Daoy (cell line): ENCODE measurements at places on chromosomes 7 and 10.

GRCh38 chr7:134905375-134905774 is 80.9 kb upstream of the AGBL3 start:
- peak; percentile 82 for DNase-seq

DNA sequence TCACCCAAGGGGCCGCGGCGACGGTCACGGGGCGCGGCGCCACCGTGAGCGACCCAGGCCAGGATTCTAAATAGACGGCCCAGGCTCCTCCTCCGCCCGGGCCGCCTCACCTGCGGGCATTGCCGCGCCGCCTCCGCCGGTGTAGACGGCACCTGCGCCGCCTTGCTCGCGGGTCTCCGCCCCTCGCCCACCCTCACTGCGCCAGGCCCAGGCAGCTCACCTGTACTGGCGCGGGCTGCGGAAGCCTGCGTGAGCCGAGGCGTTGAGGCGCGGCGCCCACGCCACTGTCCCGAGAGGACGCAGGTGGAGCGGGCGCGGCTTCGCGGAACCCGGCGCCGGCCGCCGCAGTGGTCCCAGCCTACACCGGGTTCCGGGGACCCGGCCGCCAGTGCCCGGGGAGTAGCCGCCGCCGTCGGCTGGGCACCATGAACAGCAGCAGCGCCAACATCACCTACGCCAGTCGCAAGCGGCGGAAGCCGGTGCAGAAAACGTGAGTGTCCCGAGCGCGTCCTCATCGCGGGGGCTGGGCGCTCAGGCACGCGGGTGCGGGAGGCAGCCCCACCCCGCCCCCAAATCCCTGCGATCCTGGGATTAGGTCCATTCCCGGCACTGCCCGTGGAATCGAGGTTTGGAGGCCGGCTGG is 509 bp downstream of the AHR start:
- peak; percentile 74 for DNase-seq

- DNase-seq, result no peak
Measured at GRCh38 chr7:152074673-152075072, 49.2 kb downstream of the GALNT11 start.

- DNase-seq, result no peak
Measured at GRCh38 chr7:138116892-138117291, 40.6 kb downstream of the AKR1D1 start.

DNA sequence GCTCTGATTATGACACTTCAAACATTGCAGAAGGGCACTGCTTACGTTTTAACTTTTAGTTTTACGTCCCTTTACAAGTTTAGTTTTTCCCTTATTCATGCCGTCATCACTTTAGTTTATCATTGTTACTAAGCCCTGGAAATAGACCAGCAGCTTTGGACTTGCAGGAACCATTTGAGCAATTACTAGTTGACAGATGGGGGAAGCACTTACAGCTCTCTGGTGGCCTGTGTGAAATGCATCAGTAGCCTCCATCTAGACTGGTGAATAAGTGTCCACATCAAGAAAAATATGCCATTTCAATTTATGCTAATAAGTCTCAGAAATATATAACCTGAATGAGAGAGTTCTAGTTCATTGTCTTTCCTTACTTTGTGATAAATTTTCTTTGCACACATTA is 194.9 kb upstream of the GRM3 start:
- no peak for DNase-seq

DNA sequence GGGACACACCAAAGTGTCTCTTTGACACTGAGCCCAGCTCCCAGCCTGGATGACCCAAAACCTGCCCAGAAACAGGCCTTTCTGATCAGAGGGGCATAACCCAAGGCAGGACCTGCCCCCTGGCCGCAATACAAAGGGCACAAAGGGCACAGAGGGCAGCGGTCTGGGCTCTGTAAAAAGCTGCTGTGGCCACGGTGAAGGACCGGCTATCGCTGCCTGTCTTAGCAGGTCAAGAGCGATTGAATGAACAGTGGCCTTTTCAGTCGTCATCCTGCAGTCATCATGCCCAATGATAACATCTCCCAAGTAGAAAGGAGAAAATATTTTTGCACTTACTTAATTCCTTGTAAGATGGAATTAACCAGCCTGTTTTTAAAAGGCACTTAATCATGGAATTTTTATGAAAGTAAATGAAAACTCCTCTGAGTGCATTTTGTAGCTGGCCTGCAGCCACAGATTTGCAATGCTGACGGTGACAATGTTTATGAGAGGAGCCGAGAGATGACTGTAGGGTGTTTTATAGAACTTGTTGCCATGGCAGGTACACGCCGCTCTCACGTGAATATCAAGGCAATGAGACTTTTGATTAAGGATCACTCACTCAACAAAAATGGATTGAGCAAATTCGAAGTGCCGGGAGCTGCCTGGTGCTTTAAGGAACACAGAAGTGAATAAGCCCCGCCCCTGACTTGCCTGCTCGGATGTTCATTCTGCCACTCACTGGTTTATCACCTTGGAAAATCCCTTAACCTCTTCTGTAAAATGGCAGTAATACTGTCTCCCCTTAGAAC is 47.3 kb upstream of the BHLHA15 start:
- DNase-seq, result no peak

- DNase-seq, result no peak
Measured at GRCh38 chr7:90931986-90932916, 332.0 kb upstream of the FZD1 start.

DNA sequence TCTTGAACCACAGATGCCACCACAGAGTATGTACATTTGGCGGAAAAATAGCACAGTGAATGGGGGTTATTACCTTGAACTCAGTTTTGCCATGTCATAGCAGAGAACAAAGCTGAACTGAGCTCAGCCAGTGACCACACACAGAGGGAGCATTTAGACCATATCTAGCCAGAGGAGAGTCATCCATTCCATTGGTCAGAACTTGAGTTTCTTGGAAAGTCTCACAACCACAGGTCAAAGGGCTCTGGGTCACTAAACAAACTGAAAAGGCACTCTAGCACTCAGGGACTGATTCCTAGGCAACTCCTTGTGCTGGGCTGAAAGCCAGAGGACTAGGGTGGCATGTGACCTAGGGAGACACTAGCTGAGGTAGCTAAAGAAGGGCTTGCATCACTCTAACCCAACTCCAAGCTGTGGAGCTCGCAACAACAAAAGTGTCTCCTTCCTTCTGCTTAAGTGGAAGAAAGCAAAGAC is 239.7 kb upstream of the SEMA3D start:
- no peak for DNase-seq
